Activated T-helper 1 cell treated with anti-CD3 and anti-CD28 coated beads, Interleukin-2, amount 50 U/mL, for 16 hours (primary cell): ENCODE measurements at places on chromosomes 5 and 9.

DNA sequence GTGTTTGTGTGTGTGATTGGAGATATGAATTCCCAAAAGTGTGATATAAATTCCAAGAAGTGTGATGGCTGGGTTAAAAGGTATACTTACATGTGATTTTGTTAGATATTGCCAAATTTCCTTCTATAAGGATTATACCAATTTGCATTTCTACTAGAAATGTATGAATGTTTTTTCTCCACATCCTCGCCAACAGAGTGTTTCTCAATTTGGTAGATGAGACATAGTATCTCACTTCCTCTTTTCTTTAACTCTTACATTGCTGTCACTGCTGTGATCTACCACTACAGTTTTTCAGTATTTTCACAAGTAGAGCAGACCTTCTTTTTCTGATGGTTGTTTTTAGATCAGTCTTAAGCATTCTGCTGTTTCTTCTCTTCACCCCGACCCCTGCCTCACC is 111.3 kb downstream of the FER start:
- no peak for DNase-seq

DNA sequence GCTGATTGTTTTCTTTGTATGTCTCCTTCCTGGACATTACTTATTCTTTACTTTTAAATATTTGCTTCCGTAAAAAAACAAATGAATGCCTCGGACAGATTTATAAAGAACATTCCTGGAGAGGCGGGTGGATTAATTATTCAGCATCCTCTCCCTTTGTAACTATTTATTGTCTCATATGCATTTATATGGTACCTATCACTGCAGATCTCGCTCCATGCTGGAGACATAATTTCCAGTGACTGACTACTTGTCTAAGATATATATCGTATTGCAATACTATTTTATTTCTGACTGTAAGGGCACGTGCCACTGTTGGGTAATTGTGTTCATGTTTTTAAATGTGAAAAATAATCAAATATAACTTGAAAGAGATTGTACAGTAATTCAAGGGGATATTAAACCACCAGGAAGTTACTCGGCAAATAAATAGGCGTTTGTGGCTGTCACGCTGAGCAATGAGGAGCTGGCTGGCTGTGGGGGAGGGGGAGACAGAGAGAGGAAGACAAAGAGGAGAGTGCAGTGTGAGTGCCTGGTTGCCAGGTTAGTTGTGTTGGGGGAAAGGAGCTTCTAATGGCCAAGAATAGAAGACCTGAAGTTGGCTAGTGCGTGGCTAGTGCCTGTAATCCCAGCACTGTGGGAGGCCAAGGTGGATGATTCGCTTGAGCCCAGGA is 131.8 kb upstream of the GABRP start:
- DNase-seq: no peak

- DNase-seq: no peak
Measured at GRCh38 chr5:173420108-173420507, 91.9 kb upstream of the STC2 start.

DNA sequence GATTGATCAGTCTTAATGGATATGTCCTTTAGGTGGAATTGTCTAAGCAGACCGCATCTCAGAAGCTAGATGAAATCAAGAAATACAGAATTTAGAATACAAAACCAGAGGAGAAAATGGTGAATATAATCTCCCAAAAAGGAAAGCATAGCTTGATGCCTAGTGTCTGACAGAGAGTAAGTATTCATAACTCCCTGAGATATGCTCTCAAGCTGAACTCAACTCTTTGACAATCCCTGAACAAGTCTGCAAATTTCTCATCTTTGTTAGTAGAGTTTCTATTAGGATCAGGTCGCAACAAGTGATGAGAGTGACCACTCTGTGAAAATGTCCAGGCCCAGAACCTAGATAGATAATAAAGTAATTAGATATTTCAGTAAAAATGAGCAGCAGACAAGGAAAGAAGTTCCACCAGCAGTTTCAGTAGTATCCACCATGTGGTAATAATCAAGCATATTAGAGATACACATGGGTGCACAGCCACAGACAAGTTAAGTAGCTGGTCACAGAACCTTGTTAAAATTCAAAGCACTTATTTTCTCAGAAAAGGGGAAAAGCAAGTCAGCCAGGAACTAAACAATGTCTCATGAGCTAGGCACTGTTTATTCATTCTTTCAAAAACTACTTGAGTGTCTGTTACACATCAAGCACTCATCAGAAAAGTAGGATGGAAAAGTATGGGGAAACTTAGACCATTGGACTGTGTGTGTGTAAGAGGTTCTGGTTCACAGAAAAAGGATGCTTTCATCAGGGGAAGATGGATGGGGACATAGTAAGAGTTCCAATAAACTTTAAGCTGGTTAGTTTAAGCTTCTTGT is 481.5 kb upstream of the TUSC1 start:
- DNase-seq: no peak

GRCh38 chr9:34457266-34458012 is 931 bp downstream of the FAM219A start:
- DNase-seq: no peak

DNA sequence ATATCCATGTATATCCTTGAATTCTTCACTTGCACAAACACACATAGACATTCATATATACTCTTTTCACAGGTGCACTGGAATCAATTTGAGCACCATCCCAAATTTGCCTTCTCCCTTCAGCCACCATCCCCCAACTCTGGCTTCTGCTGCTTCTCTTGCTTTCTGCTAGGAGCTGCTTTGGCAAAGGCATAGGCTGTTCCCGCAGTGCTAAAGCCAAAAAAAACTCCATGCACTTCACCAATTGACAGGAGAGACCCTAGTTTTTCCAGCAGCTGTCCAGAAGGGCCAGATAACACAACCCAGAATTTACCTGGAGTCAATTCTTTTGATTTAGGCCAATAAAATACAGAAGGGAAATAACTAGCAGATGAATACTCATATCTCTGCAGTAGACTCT is 251.3 kb downstream of the NR2F1-AS1 start:
- DNase-seq: no peak

DNA sequence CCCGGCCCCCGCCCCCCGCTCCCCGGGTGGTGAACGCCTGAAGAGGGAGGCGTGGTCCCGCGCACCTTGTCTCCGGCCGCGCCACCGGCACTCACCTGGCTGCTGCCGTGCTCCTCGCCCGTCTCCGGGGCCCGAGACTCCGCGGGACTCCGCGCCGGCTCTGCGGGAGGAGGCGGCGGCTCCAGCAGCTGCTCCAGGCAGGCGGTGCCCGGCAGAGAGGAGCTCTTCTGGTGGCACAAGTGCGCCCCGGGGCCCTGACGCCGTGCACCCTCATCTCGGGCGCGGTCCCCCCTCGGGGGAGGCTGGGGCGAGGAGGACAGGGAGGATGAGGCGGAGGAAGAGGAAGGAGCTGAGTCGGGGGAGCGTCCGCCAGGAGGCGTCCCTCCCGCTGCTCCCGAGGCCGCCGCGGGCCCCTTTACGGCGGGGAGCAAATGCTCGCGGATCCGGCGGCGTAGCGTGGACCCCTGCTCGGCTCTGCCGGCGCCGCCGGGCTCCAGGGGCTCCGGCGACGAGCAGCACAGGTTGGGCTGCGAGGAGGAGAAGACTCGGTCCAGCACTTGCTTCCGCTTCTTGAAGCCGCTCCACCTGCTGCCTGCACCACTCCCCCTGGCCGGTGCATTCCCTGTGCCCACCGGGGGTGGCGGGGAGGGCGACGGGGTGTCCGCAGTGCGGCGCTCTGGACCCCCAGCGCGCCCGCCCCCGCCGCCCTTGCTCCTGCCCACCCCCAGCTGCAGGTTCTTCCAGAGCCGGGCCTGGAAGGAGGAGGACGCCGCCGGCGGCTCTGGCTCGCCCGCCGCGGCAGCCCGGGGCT is 928 bp downstream of the MCTP1 start:
- no peak for DNase-seq

DNA sequence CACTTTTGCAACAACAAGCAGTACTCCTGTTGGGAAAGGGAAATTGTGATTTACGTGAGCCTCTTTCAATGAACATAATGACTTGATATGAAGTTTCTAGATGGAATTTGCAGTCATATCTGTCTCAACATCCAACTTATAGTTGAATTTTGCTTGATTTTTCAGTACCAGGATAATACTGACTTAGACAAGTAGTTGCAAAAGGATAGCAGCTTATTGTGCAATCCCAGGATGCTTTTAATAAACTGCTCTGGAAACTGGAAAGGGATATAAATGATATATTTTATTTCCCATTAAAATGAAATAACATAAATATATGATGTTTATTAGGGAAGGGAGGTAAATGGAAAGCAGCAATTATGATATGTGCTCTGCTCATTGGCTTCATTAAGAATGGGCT is 174.4 kb upstream of the RGMB start:
- DNase-seq: no peak

DNA sequence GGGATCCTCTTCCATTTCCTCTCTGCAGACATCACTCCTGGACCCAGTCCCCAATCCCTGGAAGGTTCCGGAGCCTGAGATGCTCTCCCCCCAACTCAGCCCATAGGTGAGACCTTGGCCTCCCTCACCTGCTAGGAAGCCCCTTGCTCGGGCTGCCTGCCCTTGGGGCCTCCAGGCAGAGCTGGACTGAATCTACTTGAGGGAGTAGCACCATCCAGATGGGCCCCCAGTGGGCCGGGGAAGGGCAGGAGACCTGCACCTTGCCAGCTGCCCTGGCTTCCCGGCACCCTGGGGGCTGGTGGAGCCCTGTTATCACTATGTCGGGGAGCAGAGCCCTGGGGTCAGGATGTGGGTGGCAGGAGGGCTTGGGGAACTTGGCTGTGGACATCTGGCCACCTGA is 26.9 kb upstream of the TMEM250 start:
- DNase-seq: no peak

DNA sequence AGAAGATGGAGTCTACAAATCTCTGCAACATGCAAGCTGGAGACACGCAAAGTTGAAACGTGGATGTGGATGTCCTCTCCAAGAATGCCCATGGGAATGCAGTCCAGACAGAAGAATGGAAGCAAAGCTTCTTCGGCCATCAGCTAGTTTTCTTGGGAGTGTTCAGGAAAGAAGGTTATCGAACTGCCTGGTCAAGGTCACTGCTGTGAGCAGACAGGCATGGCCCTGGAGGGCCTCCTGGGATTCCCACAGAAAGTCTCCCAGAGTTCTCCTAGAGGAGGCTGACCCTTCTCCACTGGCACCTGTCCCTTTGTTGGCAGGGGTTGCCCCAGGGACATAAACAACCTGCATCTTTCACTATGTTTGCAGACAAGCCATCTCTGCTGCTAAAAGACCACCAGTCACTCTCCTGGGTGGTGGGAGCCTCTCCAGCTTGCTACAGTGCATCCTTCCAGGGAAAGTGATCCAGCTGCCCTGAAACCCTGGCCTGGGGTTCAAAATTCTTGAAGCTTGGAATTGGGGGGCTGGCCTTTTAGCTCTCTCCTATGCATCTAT is 265.8 kb downstream of the SYK start:
- no peak for DNase-seq

- no peak for DNase-seq
Measured at GRCh38 chr5:170490381-170490780, 13.4 kb upstream of the KCNIP1 start.

GRCh38 chr9:127197861-127198430 is 66.6 kb upstream of the GARNL3 start:
- DNase-seq: no peak

DNA sequence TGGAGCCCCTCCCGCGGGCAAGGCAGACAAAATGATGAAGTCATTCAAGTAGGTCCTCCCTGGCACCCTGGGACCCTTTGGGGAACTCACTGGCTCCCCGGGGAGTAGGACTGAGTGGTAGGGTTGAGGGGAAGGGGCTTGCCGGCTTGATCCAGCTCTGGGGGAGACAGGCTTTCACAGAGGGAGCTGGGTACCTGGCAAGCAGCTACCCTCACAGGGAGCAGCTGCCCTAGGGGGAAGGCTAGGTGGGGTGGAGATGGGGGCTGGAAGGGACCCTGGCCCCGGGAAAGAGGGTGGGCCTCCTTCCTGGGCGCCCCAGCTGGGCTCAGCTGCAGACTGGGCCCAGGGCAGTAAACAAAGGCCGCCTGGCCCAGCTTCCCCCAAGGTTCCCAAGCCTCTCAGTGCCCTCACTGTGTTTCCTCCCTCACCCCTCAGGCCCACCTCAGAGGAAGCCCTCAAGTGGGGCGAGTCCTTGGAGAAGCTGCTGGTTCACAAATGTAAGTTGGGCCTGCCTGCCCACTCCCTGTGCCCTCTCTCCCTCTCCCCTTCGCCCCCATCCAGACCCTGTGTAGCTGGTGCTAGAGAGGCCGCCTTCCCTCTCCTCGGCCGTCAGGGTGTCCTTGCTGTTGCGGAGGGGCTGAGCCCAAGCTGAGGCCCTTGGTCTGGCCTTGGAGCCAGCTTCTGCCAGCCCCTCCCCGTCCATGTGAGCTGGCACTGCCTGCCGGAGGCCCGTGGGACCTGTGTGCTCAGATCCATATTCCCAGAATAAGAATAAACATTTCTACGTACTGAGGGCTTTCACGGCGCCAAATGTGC is 131.2 kb downstream of the RGS3 start:
- no peak for DNase-seq

DNA sequence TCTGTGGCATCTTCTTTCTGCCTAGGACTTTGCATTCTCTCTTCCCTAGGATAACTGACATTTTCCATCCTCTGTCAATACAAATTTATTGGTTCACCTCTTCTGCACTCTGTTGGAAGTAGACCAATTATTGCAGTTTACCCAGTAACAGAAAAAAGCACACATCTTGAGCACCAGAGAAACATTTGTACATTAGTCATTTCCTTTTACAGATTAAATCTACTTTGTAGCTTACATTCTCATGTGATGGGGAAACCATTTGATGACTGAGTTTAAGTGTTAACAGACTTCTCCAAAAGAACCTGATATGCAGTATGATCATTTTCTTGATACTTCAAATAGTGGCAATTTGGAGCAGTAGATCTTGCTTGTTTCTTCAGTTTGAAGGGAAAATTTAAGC is 1098.8 kb downstream of the DTWD2 start:
- no peak for DNase-seq

DNA sequence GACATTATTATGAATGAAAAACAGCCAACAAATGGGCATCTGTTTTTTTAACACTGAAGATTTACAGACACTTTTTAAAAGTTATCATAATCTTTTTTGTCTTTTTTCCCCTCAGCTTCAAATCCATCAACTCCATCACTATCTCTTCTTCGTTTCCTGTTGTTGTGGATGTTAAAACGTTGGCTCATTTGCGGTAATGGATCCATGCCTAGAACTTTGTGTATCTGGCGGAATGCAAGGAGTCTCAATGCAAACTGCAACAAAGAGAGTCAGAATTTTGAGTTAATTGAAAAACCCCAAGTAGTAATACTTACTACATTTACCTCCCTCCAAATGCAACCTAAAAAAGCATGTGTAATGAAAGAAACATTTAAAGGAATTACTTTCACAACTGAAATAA is 42.9 kb upstream of the MTMR12 start:
- DNase-seq: no peak

DNA sequence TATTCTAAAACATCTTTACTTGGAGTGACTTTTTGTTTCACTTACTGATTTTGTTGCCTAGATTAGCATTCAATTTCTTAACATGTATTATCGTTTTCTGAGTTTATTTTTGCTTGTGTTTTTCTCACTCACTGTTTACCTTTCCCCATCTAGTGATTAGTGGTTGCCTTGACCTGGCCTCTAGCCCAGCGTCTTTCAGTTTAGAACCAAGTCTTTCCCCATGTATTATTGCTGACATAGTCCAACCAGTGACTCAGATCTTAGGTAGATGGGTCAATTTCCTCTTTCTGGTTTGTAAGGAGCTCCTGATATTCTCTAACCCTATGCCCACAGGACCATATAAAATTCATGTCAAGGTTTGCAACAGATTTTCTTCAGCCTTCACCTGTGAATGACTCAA is 135.5 kb downstream of the PRR16 start:
- no peak for DNase-seq

- DNase-seq: no peak
Measured at GRCh38 chr9:108834959-108835665, 20.7 kb downstream of the ACTL7B start.

- DNase-seq: no peak
Measured at GRCh38 chr5:41641621-41642020, 131.2 kb upstream of the PLCXD3 start.
